Activated CD4-positive, alpha-beta T cell treated with anti-CD3 and anti-CD28 coated beads, Interleukin-2, amount 10 ng/mL, durations not matched to agents 7 days and 5 days (primary cell): ENCODE measurements at places on chromosomes 13 and 19. TPM values are rescaled to one million over a fixed set of nuclear protein-coding genes. Genes with fewer than 3 reads are reported as not detected.

DNA sequence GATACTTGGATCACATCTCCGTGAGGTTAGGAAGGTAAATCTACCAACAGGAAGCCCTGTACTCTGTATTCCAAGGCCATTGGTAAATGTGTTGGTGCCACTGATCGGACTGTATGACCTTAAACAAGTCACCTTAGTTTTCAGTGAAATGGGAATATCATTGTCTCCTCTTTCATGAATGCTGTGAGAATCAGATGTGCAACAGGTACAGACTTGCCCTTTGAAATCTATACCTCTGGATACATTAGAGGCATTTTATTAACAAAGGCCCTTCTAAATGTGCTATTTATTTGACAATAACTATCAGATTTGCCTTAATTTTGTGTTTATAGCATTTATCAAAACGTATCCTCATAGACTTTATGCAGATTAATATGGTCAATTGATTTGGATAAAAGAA is 11.0 kb downstream of the NHLRC3 start:
- no peak for DNase-seq
- H3K36me3 ChIP-seq: peaks cover 21% of the 10 kb centered on the region
- no peak overlapping the region for H3K4me3 ChIP-seq
- no peaks in the 10 kb centered on the region for H3K4me1 ChIP-seq
- H3K27ac ChIP-seq: no peak overlapping the region

The ACER1 gene
- total RNA-seq: 0.81 TPM

DNA sequence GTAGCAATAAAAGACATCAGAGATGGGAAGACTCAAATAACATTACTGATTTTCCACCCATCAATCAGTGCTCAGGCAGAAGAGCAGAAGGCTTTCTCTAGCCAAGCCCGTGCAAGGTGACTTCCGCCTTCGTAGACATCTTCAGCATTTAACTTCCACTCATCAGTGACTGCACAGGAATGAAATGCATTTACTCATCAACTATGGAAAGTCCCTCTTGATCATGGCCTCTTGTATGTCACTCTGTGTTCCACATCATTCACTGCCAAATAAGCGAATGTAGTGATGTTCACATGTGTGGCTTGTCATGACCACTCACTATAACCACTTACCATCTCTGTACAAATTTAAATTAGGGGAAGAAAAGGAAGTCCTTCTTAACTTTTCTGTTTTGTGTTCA is 49.4 kb downstream of the SACS start:
- peaks cover 42% of the 10 kb centered on the region for H3K4me1 ChIP-seq
- no peak overlapping the region for H3K27ac ChIP-seq
- H3K4me3 ChIP-seq: no peak overlapping the region
- H3K27me3 ChIP-seq: peaks cover 14% of the 10 kb centered on the region
- DNase-seq: no peak
- peaks cover 7% of the 10 kb centered on the region for H3K36me3 ChIP-seq

GRCh38 chr19:52889076-52889475 is 8.4 kb downstream of the ZNF320 start:
- no peak overlapping the region for H3K4me3 ChIP-seq
- no peaks in the 10 kb centered on the region for H3K27me3 ChIP-seq
- H3K4me1 ChIP-seq: no peaks in the 10 kb centered on the region

DNA sequence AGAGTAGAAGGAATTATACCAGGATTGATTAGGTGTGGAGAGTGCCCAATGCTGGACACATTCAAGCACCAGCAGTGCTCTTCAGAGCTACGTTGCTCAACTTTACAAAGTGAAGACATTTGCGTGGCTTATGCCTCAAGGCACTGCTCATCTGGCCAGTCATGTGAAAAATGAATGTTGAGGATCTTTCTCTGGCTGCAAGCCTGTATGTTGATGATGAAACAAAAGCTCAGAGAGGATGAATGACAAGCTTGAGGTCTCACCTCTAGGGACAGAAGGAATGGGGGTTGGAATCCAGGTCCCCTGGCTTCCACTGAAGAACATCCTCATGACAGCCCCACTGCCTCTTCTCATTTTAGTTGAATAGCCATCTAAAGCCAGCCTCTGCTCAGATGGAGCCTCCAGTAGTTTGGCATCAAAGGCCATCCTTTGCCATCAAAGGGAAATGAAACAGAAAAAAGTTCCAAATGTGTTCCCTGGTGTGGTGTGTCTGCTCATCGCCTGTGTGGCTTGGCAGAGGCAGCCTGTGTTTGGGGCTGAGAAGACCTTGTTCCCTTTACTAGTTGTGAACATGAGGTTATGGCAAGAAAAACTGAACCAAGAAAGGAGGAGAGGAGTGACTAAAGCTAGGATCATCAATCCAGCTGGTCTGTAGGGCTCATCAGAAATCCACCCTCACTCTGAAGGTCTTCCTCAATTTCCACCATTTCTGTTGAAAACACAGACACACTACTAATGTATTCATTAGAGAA is 114.0 kb upstream of the KL start:
- no peak for DNase-seq
- H3K36me3 ChIP-seq: peaks cover 4% of the 10 kb centered on the region
- H3K4me1 ChIP-seq: peaks cover 31% of the 10 kb centered on the region
- no peak overlapping the region for H3K4me3 ChIP-seq

GRCh38 chr13:92418818-92419412 is 807.7 kb upstream of the GPC6 start:
- H3K4me3 ChIP-seq: no peak overlapping the region
- no peaks in the 10 kb centered on the region for H3K27me3 ChIP-seq
- no peak overlapping the region for H3K27ac ChIP-seq

- H3K27me3 ChIP-seq: no peaks in the 10 kb centered on the region
- no peaks in the 10 kb centered on the region for H3K36me3 ChIP-seq
- no peak overlapping the region for H3K27ac ChIP-seq
- no peak for DNase-seq
Observed at GRCh38 chr13:91563799-91564198, 165.4 kb downstream of the GPC5 start.

GRCh38 chr13:46492946-46493345 is 60.0 kb upstream of the LRCH1 start:
- peak; percentile 23 for DNase-seq
- no peak overlapping the region for H3K4me3 ChIP-seq
- H3K36me3 ChIP-seq: no peaks in the 10 kb centered on the region
- no peaks in the 10 kb centered on the region for H3K27me3 ChIP-seq

DNA sequence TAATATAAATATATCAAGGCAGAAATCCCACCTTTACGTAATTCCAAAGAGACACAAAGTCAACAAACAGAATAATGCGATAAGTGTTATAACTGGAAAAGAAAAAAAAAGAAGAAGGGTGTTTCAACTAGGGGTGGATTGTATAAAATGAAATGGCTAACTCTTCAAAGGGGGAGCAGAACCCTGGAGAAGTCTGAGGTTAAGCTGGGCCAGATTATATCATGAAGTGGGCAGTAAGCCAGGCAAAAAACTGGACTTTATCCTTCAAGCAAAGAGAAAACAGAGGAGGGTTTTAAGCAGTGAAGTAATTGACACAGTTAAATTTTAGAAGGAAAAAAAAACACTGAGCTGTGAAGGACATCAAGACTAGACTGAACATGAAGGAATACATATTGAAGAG is 41.9 kb downstream of the TBC1D4 start:
- H3K27me3 ChIP-seq: peaks cover 6% of the 10 kb centered on the region
- H3K27ac ChIP-seq: no peak overlapping the region
- H3K4me3 ChIP-seq: no peak overlapping the region
- no peaks in the 10 kb centered on the region for H3K4me1 ChIP-seq

GRCh38 chr19:38319421-38320258 is at the start of gene KCNK6:
Gene KCNK6 (plus strand): TSS chr19:38319845. CDS start chr19:38319951, 106 bp downstream.
- H3K27me3 ChIP-seq: no peaks in the 10 kb centered on the region
- peak within 1 kb of the TSS; percentile 82 for H3K4me3 ChIP-seq
- H3K27ac ChIP-seq: peak within 1 kb of the TSS; percentile 75
- peak; percentile 55 for DNase-seq

DNA sequence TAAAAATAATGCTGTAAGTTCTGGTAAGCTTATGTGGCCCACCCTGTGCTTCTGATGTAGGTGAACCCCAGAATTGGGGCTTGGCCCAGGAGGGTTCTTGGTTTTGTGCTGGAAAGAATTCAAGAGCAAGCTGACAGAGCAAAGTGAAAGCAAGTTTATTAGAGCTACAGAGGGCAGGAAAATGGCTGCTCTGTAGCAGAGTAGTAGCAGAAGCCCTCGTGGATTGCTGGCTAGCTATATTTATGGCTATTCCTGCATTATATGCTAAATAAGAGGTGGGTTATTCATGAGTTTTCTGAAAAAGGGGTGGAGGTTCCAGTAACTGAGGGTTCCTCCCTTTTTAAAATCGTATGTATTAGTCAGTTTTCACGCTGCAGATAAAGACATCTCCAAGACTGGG is 20.6 kb upstream of the ZNF599 start:
- H3K4me3 ChIP-seq: no peak overlapping the region
- H3K27me3 ChIP-seq: no peaks in the 10 kb centered on the region
- peaks cover 7% of the 10 kb centered on the region for H3K4me1 ChIP-seq
- peak overlapping the region; percentile 43 for H3K27ac ChIP-seq

The IGSF23 gene
- not detected for total RNA-seq

GRCh38 chr13:83880275-83881139 is 1.8 kb downstream of the SLITRK1 start:
- no peak overlapping the region for H3K27ac ChIP-seq
- peaks cover 60% of the 10 kb centered on the region for H3K27me3 ChIP-seq

DNA sequence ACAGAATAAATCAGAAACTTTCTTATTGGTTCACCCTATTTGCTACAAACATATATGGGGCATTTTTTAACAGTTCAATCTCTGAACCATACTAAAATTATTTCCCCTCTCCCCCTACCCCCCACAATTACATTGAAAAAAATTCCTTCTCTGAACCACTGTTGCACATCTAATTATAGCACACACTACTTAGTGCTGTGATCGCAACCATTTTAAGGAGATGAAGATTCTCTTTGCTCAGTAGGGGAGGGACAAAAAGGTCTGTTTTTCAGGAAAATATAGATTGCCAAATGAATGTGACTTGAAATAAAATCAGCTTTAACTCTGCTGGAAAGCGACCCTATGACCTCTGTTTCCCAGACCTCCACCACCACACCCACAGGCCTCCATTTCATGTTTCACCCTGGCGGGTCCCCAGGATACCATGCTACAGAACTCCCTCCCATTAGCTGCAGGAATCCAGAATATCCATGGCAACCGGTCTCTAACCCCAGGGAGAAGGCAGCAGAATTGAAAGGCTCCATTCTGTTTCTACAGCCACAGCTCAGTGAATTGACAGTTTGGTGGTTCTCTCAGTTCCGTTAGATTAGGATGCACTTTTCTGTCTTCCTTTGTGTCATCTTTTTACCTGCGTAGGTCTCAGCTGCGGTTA is 286.3 kb downstream of the TBC1D4 start:
- DNase-seq: no peak
- no peaks in the 10 kb centered on the region for H3K4me1 ChIP-seq
- no peaks in the 10 kb centered on the region for H3K36me3 ChIP-seq
- H3K4me3 ChIP-seq: no peak overlapping the region
- H3K27ac ChIP-seq: no peak overlapping the region
- peaks cover 7% of the 10 kb centered on the region for H3K27me3 ChIP-seq

The OR4F17 gene
- total RNA-seq: not detected

DNA sequence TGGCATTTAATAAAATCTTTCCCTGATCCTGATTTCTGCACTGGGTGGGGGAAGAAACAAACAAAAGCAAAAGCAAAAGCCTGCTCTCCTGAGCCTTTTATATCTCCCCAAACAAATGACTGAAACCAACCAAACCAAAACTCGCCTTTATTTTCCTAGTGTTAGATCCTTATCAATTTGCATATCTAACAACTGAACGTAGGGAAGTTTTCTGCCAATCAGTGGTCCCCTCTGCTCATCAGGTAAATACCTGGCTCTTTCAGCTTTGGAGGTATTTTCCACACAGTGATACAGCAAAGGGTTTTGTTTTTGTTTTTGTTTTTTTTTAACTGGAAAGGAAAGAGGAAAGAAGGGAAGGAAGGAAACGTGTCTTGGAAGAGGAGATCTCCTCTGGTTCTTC is 3.3 kb downstream of the AMER2 start:
- no peak overlapping the region for H3K4me3 ChIP-seq
- DNase-seq: no peak
- H3K27ac ChIP-seq: no peak overlapping the region

The CGB3 gene
- total RNA-seq: not detected

GRCh38 chr13:66102864-66103263 is 1127.3 kb downstream of the PCDH9 start:
- no peak overlapping the region for H3K4me3 ChIP-seq
- no peak for DNase-seq
- H3K4me1 ChIP-seq: no peaks in the 10 kb centered on the region
- H3K36me3 ChIP-seq: no peaks in the 10 kb centered on the region
- H3K27me3 ChIP-seq: no peaks in the 10 kb centered on the region

- no peaks in the 10 kb centered on the region for H3K36me3 ChIP-seq
- no peak for DNase-seq
- H3K27ac ChIP-seq: no peak overlapping the region
- no peaks in the 10 kb centered on the region for H3K4me1 ChIP-seq
- H3K4me3 ChIP-seq: no peak overlapping the region
Observed at GRCh38 chr13:101763191-101763590, 310.7 kb downstream of the ITGBL1 start.

DNA sequence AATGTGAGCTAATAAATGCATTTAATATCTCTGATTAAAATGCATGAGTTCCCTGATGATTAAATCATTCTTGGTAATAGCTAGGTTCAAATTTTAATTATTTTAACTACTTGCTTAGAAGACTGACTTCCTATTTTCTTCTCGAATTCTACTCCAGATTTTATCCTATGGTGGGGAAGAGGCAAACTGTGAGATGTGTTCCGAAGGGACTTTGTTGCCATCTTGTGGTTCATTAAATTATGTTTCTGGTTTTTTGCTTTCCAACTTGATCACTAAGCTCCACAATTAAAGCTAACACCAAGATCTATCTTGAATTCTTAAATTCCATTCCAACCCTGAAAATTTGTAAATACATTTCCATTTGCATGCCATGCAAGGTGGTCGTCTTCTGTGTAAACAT is 538.4 kb upstream of the PCDH20 start:
- no peak for DNase-seq
- no peaks in the 10 kb centered on the region for H3K36me3 ChIP-seq
- H3K27me3 ChIP-seq: no peaks in the 10 kb centered on the region
- H3K4me3 ChIP-seq: no peak overlapping the region
- H3K4me1 ChIP-seq: no peaks in the 10 kb centered on the region

DNA sequence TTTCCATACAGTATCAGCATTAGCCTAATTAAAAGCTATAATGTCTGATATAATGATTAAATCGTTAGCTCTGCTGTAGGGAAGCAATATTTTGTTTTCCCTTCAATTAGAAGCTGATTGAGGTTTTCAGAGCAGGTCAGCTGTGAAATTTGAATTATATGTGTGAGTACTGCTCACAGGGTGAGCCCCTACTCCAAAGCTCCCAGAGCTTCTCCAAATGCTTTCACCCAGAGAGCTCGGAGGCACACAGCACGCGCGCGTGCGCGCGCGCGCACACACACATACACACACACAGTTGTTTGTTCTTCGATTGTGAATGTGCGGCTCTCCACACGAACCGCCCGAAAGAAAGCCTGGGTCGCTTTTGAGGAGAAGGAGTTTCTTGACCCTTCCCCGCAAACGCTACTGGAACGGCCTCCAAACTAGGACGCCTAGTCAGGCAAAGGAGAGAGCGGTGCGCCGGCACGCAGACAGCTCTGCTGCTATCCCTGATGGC is 4.8 kb upstream of the SOX1 start:
- no peaks in the 10 kb centered on the region for H3K4me1 ChIP-seq
- H3K27ac ChIP-seq: peak overlapping the region; percentile 11
- no peaks in the 10 kb centered on the region for H3K36me3 ChIP-seq
- no peak for DNase-seq

The FREM2 gene
- total RNA-seq: not detected

The TEX101 gene
- not detected for total RNA-seq

GRCh38 chr13:48302871-48303358 is 636 bp upstream of the RB1 start:
- peaks cover 30% of the 10 kb centered on the region for H3K4me1 ChIP-seq
- peak overlapping the region; percentile 82 for H3K4me3 ChIP-seq
- no peaks in the 10 kb centered on the region for H3K27me3 ChIP-seq
- H3K27ac ChIP-seq: peak overlapping the region; percentile 99
